ENCODE measurements at places on chromosomes 1 and 21.

GRCh38 chr1:67749844-67750690 lies 65.1 kb downstream of the GADD45A start:
- no peak for DNase-seq

DNA sequence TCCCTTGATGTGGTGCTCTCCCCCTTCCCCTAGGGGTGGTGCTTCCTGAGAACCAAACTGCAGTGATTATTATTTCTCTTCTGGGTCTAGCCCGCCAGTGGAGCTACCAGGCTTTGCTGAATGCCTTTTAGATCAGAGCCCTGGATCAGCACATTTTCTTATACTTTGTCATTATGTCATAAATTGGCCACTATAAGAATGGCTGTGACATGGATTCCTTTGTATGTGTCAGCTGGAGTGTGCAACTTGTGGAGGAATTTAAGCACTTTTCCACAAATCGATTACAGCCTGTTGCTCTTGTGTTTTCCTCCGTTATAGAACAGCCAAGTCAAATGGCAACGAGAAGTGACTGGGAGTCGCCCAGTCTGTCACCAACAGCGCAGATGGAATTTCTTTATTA lies 273.3 kb downstream of the DUSP10 start:
- DNase-seq: no peak

GRCh38 chr1:30928789-30929134 lies 20.2 kb upstream of the SDC3 start:
- no peak for DNase-seq

DNA sequence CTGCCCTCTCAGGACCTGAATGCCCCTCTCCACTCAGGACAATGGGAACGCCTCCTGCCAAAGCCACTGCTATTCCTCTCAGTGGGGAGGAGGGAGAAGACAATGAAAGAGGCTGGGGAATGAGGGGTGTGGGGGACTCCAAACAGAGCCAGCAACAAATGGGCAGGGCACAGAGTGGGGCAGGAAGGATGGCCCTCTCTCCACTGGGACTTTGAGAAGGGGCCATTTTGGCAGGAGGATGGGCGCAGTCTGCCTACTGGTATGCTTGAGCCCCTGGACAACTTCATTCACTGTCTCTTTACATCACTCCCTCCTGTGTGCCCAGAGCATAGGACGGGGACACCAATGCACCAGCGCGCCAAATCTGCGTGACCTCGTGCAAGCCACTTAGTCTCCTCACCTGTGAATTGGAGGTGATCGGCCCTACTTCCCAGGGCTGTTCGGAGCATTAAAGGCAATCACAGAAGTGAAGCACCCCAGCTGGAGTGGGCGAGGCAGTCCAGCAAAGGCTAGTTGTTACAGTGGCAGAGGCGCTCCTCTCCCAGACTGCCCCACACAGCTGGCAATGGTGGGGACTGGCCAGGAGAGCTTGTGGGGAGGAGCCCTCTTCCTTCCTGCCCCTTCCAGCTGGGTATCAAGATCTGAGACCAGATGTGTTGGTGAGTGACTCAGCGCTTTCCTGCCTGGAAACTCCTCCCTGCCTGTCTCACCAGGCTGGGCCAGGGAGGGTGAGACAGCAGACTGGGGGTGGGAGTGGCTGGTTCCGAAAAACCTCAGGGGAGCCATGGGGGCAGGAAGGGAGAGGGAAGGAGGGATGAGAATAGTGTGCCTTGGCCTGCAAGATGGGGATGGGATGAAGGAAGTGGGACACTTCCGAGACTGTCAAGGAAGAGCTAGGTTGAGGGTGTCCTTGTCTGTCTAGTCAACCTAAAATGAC lies 22.4 kb upstream of the SYNC start:
- DNase-seq: no peak

- DNase-seq: no peak
Measured at GRCh38 chr1:167623951-167624350, 6.1 kb upstream of the RCSD1 start.

- peak; percentile 1 for DNase-seq
Measured at GRCh38 chr1:12345350-12346217, 115.8 kb downstream of the VPS13D start.

- no peak for DNase-seq
Measured at GRCh38 chr1:29667951-29668350, 431.6 kb downstream of the PTPRU start.

GRCh38 chr1:108527135-108527534 lies 32.8 kb upstream of the EEIG2 start:
- DNase-seq: no peak

DNA sequence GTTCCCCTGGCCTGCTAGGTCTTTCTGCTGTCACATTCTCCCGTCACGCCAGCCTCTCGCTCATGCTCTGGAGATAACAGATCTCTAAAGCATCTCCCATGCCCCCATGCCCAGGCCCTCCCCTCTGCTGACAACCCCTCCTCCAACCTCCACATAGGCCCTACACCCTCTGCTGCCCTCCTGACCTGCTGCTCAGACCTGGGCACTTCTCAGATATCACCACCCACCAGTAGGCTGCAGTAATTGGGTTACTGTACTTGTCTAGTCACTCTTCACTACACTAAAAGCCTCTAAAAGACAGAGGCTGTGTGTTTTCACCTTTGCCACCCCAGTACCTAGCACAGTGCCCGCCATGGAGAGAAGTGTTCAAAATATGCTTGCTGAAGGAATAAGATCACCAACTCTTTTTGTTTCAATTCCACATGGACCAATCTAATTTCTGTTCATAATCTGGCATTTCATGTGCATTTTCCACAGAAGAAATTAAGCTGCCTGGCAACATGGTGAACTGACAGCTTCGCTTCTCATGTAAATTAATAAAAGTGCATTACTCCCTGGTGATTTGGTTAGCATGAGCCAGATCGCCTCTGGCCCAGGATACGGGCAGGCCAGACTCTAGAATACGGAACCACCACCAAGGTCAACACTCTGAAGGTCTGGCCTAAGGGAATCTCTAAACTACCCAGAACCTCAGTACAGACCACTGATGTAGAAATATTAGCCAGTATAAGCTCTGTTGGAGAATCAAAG lies 20.7 kb downstream of the LBR start:
- no peak for DNase-seq

GRCh38 chr1:232142403-232143314 lies 487.3 kb downstream of the SIPA1L2 start:
- DNase-seq: no peak
